ENCODE measurements at places on chromosomes 3 and 15.

DNA sequence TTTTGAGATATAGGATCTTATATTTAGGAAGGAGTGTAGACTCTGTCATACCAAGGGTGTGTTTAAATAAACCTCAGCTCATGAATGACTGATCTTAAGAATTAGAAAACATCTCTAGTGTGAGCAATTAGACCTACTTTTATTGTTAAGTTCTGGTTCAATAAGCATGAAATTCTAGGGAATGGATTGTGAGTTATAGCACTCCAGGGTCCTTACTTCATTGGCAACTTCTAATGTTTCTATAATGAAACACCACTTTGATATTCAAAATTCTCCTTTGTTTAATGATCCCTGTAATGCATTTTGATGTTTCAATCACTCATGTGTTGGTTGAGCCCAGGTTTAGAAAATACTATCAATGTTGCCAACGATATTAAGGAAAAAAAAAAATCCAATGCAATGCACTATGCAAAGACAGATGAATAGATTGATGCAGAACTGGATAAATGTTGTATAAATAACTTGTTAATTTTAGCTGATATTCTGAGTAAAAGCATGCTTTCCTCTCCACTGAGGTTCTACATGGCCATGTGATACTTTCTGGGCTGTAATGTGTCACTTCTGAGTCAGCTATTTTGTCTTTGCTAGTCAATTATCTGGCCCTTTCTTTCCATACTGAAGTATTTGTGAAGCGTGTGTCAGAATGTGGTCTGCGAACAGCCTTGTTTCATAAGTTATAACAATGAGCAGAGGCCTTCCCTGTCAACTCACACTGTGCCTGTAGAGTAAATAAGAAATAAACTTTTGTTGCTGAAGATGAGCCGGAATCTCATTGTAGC lies 1035.9 kb downstream of the PLOD2 start:
- no peak for DNase-seq

DNA sequence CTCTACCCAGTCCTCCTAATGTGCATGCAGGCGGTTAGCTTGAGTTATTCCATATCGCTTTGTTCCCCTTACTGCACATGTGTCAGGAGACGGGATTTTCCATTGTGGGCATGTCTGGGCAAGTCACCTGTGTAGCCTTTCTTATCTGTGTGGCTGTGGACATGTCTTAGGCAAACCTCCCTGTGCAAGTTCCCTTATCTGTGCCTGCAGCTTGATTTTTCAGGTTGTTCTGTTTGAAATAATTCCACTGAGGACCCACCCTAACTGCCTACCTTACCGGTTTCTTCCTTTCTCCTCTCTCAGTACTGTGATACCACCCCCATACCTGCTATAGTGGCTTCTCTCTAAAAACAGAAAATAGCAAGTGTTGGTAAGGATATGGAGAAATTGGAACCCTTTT lies 113.6 kb downstream of the NEO1 start:
- DNase-seq: no peak

- no peak for DNase-seq
Observed at GRCh38 chr15:50075319-50075718, 43.7 kb downstream of the ATP8B4 start.

DNA sequence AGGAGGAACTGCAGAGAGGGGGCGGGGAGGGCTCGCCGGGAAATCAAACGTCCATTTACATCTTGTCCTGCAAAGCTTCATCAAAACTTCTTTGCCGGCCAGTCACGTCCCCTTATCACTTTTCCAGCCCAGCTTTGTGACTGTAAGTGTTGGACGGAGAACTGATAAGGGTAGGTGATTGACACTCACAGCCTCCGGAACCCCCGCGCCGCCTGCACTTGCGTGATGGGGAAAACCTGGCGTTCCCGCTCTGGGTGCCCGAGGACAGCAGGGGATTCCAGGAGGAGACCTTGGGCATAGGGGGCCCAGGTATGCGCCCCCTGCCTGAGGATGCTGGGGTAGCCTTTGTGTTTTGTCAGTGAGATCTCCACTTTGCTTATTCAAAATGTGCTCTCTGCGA lies 72.8 kb upstream of the ANKRD34C start:
- DNase-seq: no peak

GRCh38 chr3:113741086-113741485 lies 5.0 kb downstream of the NAA50 start:
- no peak for DNase-seq

- no peak for DNase-seq
Observed at GRCh38 chr15:69539345-69539744, 86.7 kb downstream of the RPLP1 start.

GRCh38 chr3:32105291-32106131 lies 909 bp upstream of the GPD1L start:
- no peak for DNase-seq

DNA sequence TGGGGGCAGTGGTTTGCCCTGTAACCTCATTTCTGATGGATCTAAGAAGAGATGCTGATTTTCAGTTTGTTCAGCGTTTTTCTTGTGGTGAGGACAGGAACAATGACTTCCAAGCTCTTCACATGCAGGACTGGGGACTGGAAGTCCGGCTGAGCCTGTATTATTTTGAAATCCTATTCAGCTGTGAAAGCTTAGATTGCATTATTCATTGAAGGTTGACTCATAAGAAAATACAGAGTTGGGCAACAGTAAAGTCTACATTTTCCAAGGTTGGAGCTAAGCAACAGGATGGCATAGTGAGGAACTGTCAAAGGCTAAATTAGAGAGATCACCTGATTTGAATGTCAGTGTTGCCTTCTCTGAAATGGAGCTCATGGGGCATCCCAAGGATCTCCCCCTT lies 230.9 kb upstream of the FEZF2 start:
- no peak for DNase-seq

DNA sequence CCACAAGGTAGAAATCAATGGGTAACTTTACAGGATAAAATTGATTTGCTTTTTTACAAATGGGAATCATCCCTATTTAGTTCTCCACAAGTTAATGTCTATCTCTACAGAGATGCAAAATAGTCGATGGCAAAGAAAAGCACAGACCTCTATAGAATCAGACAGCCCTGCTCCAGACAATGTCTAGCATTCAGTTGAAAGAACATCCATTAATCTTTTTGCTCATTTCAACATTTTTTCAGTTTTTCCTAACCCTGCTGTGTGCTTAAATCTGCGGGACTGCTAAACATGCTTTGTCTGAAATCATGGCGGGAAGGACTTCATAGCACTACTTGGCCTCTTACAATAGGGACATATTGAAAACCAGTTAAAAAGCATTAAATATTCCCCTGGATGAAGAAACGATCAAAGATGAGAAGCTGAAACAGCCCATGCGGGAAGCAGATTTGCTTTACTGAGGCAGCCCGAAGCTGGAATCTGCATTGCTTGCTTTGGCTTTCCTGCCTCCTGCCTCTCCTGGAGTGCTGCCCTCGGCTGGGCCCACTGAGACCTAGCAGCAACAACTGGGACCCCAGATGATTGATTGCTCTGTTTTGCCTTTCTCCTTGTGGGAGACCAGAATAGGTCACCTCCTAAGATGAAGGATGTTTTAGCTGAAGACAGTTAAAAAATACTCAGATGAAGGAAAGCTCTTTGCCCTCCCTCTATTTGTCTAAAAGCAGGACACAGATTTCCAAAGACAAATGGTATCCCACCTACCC lies 38.5 kb upstream of the RASGRP1 start:
- no peak for DNase-seq

Data from stimulated activated CD4-positive, alpha-beta T cell treated with anti-CD3 and anti-CD28 coated beads, Interleukin-1b, Interleukin-23, amount 100 ng/mL, for 1 hour (primary cell).